ENCODE measurements at places on chromosomes 6 and 20.

DNA sequence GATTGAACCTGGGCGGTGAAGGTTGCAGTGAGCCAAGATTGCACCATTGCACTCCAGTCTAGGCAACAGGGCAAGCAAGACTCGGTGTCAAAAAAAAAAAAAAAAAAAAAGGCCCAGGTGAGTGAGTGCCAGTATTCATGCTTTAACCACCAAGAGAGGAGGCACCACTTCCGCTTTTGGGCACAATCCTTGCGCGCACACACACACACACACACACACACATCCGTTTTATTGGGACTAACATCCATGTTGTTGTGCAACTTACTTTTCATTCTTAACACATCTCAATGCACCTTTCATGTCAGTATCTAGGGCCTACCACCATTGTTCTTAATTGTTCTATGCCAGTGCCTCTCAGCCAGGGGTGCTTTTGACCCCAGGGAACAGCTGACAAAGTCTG lies 263.0 kb downstream of the CDC5L start:
- DNase-seq: no peak

- DNase-seq: no peak
Observed at GRCh38 chr6:2524090-2524489, 226.6 kb downstream of the MYLK4 start.

- DNase-seq: peak; percentile 73
Observed at GRCh38 chr6:5851261-5851757, 155.4 kb downstream of the NRN1 start.

- DNase-seq: peak; percentile 21
Observed at GRCh38 chr20:63177785-63178445, 38.0 kb downstream of the YTHDF1 start.

- no peak for DNase-seq
Observed at GRCh38 chr20:12963416-12963815, 45.4 kb upstream of the SPTLC3 start.

DNA sequence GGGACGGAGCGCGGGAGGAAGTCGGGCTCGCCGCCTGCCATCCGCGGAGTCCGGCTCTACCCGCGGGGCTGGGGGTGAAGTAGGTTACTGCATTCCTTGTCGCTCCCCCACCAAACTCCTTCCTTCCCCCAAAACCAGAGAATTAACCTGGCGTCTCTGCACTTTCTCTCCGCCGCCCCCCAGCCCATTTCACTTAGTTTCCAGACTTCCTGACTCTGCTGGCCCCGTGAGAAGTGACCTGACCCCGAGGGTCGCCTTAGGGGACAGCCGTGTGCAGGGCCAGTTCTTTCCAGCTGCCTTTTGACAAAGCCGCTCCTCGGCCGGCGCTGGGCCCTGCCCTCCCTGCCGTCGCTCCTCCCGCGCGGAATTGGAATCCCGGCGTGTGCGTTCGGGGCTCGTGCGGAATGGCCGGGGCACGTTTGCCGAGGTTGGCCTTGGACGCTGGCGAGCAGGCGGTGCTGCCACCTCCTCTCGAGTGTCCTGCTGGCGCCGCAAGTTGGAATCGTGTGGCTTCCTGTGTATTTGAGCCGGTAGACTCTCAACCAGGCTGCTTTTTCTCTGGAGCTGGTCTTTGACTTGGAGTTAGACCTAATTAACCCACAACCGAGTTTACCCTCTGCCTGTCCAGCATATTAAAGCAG lies 650 bp downstream of the DCBLD1 start:
- DNase-seq: peak; percentile 25

GRCh38 chr20:17662333-17663039 lies 19.6 kb downstream of the RRBP1 start:
- peak; percentile 30 for DNase-seq

- DNase-seq: no peak
Observed at GRCh38 chr6:94323853-94324252, 904.5 kb upstream of the EPHA7 start.
